ENCODE measurements at places on chromosomes 13 and 19.

DNA sequence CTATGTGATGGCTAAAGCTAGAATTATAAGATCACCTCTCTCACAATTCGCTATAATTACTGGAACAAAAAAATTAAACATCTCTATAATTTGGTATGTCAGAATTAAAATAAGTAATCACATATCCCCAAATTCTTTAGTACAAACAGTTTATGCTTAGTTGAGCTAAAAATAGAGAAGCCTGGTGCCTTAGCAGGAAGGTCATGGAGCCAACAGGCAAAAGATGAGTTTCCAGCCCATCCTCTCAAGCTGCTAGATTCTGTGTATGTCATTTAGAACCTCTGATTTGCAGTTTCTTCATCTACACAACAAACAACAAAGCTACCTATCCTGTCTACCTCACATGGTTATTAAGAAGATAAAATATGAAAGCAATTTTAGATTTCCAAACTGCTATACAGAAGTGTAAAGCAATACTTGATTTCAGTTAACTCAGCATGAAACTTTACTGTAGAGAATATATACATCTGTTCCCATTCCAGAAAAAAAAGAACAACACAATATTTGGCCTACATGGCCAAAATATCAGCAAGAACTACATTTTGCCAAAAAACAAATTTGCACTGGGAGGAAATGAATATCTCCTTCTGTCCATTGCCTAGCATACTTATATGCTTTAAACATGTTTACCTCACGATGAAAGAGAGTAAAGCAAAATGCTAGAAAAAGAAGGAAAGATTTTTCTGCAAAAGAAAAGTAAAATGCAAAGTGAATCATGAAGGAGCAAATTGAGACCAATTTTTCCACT is 294.0 kb upstream of the MIR17HG start:
- no peak for DNase-seq

DNA sequence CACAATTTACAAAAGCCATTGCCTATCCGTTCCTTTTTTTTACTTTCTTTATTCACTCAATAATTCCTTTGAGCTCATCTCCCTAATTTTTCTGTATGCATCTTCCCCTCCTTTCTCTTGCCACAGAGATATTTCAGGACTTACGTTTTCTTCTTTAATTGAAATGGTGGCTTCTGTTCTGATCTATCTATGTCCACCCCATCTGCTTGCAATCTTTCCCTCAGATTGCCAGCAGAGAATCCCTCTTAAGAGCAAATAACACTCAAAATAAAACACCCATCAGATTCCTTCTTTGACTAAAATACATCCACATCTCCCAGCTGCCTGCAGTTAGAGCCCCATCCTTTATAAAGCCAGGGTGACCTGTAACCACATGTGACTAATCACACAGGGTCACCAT is 478.6 kb downstream of the EFNB2 start:
- DNase-seq, result no peak

GRCh38 chr13:95540888-95541287 is 11.6 kb upstream of the CLDN10 start:
- DNase-seq, result no peak

DNA sequence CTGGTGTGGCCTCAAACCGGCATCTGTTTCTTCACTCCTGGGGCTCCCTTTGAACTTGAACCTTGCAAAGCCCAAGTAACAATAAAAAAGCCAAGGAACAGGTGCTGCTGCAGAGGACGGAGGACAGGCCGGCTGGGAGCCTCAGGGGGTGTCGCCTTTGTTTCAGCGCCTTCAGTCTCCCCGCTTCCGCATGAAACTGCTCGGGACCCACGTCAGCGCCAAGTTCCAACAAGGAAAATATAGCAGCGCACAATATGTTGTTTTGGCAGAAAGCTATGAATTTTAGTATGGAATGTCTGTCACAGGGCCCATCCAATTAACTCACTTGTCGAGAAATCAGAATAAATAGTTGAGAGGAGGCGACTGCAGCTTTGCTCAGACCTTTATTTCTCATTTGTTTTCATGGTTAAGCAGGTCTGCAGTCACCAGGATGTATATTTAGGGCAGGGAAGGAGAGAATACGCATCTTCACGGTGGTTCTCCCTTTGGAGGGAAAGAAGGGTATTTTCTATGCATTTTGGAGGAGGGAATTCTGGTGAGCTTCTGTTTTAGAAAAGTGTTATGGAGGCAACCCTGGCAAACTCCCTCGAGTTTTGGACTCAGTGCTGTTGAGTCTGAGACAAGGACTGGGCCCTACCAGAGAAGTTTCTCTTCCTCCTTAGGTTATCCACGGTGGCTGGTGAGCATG is 34.3 kb upstream of the MEDAG start:
- no peak for DNase-seq

GRCh38 chr13:107864543-107865317 is 350.6 kb downstream of the LIG4 start:
- DNase-seq, result peak; percentile 24

DNA sequence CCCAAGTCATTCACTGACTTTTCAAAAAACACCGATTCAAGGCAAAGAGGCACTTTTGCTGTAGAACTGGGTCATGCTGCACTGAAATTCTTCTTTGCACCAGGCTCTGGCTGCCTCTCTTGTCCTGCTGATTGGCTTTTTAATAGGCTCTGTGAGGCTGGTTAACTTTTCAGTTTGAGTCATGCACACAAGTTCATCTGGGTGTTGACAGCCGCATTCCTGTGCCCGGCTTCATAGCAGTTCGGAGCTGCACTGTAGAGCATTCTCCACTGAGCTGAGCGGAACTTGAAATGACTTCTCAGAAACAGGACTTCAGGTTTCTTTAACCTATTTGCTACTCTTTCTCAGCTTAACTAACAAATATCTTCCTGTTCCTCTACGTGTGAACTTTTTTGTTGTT is 978.3 kb downstream of the UQCRFS1 start:
- DNase-seq, result no peak

- DNase-seq, result no peak
These were observed 92.4 kb downstream of the DCT start for GRCh38 chr13:94387047-94387446.

Measured in COR-L47 (cell line).